ENCODE measurements at places on chromosomes 6 and 20.

DNA sequence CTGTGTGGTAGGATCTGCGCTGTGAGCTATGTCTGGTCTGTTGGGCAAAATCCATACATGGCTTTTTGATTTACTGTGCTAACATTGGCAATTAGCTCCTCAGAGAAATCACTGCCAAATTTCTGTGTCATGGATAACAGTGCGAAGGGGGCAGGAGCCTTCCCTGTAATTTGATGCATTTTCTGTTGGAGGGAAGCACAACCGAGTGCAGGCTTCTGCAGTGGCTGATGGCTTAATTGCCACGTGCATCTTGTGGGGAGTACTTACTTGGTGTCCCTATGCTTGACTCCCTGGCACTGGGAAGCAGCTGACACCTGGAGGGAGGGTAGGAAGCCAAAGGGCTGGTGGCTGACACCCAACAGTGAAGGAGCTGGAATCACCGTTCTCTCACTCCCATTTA lies 99.3 kb upstream of the PROKR2 start:
- DNase-seq, result no peak

DNA sequence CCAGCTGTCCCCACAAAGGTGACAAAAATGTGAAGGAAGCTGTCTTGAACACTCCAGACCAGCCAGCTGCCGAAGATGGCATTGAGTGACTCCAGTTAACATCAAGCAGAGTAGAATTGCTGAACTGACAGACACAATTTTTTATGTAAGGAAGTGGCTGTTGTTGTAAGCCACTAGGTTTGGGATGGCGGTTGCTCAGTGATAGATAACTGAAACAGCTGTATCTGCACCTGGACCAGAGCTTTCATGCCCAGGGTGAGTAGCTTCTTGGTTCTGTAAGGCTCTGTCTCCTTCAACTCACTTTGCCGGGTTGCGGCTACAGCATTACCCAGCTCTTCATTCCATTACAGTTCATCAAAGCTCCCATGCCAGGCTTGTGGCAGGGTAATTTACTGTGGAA lies 49.7 kb upstream of the DDR1 start:
- DNase-seq, result no peak

GRCh38 chr6:72654071-72654621 lies 32.3 kb downstream of the KCNQ5 start:
- DNase-seq, result no peak

DNA sequence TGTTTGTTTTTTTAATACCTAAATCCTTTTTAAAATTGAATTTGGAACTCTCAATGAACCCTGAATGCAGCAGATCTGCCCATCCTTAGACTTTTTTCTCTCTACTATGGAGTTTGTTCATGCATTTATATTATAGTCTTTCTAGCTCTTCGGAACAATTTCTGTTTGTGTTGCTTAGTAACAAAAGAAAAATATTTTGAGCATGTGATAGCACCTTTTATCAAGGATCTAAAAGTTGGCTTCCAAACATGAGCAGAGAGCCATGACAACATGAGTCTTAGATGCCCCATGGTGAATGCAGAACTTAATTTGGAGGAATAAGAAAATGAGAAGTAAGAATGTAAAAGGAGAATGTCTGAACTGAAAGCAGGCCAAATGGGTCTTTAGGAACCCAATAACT lies 133.7 kb downstream of the EDN1 start:
- no peak for DNase-seq

GRCh38 chr6:71556141-71556540 lies 267.5 kb downstream of the OGFRL1 start:
- no peak for DNase-seq

GRCh38 chr20:32112841-32113240 lies 3.3 kb downstream of the TM9SF4 start:
- no peak for DNase-seq

- no peak for DNase-seq
Observed at GRCh38 chr20:2118783-2119182, 17.2 kb downstream of the STK35 start.

DNA sequence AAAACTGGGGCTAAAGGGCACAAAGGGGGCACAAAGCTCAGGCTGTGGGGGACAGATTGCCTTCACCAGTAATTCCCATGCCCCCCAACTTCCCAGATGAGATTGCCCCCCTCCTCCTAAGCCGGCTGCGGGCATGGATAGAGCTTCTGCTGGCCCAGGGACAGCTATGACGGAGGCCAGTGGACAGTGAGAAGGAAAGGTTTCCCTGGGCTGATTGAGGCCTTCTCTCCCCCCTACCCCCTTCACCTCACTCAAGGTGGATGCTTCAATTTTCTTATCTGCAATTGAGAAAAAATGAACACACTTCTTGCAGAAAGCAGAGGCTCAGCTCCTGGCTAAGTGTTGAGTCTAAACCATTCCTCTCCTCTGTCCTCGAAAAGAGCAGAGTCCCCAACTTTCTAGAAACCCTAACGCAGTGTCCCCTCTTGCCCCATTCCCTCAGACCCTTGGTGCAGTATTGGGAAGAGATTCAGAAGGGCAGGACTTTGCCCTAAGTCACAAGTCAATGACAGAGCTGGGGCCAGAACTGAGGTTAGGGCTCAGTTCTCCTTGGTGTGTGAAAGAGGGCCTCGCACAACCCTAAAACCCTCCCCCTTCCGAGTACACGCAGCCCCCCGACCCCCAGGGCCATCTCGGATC lies 808 bp downstream of the SDC4 start:
- DNase-seq, result no peak

DNA sequence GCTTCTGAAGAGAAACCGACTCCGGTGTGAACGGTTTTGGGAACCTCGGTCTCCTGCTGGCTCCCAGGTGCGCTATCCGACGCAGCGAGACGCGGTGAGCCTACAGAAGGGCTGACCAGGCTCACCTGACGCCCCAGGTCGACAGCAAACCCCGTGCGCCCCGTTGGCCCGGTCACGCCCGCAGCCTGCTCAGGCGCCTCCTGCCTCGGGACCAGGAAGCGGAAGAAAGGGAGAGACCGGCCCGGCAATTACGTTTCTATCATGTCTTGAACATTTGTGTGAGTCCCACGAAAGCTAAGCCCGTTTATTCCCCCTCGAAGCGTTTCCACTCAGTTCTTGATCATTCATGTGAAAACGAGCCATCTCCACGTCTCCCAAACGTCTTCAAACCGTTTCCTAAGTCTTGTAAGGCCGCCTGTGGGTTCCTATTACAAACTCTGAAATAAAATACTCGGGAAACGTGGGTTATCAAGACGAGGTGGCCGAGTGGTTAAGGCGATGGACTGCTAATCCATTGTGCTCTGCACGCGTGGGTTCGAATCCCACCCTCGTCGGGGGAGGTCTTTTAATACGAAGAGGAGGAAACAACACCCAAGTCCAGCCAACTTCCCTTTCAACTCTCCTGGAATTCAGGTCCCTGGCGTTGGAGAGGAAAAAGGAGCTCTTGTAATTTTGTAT lies 150.5 kb upstream of the PRSS16 start:
- DNase-seq, result no peak

DNA sequence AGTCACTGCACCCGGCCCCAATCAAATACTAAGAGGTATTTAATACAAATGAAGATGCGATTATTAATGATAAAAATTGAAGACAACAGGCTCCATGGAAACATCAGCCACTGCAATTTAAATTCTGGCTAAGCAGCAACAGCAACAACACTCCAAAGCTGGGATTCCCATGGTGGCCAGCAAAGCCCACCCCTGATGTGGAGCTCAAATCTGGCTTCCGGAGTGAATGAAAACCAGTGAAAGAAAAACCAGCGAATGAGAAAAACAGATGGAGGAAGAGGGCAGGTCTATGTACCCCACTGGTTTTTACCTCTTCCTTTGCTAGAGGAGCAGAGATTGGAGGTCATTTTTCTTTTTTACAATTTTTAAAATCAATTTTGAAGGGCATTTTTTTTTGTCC lies 135.9 kb upstream of the PDE10A start:
- DNase-seq, result no peak

GRCh38 chr6:44064089-44064947 lies 62.9 kb downstream of the MRPL14 start:
- DNase-seq, result no peak

DNA sequence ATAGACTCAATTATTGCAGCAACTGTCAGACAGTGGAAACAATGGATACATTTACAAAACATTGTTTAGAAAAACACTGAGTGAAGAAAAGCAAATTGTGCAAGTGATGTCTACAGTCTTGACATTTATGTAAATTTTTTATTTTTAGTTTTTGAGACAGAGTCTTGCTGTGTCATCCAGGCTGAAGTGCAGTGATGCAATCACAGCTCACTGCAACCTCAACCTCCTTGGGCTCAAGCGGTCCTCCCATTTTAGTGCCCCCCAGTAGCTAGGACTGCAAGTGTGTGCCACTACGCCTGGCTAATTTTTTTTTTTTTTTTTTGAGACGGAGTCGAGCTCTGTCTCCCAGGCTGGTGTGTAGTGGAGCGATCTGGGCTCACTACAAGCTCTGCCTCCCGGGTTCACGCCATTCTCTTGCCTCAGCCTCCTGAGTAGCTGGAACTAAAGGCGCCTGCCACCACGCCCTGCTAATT lies 9.7 kb downstream of the CNBD2 start:
- no peak for DNase-seq

DNA sequence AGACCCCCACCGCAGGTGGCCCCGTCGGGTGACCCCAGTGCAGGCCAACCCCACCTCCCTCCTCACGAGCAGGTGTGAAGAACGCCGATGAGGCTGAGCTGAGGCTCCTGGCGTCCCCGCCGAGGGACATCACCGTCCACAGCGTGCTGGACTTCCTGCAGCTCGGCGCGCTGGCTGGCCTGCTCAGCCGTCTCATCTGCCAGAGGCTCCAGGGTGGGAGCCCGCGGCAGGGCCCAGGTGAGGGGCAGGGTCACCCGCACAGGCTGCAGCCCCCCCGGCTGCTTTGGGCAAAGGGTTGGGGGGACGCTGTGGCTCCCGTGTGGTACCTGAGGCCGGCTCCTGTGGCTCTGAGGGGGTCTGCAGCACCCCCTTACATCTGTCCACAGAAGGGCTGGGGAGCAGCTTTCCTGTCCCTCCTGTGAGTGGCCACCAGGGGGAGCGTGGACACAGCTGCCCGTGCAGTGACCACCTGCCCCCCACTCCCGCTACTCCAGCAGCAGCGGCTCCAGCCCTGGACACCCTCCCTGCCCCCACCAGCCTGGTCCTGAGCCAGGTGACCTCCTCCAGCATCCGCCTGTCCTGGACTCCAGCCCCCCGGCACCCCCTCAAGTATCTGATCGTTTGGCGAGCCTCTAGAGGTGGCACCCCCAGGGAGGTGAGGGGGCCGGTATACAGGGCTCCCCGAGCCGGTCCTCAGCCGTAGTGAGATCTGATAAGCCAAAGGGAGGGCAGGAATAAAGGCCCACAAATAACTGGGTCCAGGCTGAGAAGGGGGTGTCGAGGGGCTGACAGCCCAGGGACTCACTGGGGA lies 16.5 kb downstream of the COL20A1 start:
- peak; percentile 64 for DNase-seq

GRCh38 chr6:392441-393390 lies 1.2 kb downstream of the IRF4 start:
- DNase-seq, result peak; percentile 29

DNA sequence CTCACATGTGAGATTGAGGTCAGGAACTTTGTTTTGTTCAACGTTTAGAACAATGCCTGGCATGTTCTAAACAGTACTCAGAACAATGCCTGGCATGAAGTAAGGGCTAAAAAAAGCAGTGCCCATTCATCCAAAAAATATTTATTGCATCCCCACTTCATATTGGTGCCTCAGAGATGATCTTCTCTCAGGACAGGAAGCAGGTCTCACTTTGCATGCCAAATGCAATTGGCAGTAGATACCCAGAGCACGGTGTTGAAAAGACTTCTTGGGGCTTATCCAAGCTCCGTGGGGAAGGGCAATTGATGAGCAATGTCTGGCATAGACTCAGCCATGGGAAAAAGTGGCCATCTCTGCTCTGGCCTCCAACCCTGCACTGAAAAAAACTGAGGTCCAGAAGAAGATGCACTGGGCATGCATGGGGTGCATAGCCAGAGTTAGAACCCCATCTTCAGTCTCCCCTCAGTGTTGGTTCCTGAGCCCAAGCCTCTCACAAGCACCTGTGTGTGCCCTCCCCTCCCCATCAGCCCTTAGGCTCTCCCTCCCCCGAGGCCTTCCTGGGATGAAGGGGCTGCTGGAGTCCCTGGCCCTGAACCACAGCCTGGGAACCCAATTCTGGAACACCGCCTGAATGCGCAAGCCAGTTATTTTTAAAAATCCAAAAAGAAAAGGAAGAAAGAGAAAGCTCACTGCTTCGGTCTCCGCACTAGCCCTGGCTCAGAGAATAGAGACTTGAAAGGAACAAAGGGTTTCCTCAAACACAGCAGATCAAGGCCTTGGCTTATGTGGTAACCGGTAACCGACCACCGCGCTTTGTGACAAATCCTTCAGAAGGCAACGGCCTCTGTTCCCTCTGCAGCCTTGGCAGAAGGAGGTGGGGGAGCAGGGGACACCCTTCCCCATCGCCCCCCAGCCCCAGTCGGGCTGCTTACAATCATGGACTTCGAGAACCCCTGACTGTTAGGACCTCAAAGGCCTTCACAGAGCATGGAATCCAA lies 78.5 kb upstream of the SIRPA start:
- DNase-seq, result no peak

GRCh38 chr20:48215536-48215935 lies 430.3 kb upstream of the SULF2 start:
- no peak for DNase-seq

- no peak for DNase-seq
Observed at GRCh38 chr6:37357288-37357687, 3.5 kb downstream of the RNF8 start.

- DNase-seq, result no peak
Observed at GRCh38 chr6:44375071-44375470, 12.4 kb upstream of the CDC5L start.

DNA sequence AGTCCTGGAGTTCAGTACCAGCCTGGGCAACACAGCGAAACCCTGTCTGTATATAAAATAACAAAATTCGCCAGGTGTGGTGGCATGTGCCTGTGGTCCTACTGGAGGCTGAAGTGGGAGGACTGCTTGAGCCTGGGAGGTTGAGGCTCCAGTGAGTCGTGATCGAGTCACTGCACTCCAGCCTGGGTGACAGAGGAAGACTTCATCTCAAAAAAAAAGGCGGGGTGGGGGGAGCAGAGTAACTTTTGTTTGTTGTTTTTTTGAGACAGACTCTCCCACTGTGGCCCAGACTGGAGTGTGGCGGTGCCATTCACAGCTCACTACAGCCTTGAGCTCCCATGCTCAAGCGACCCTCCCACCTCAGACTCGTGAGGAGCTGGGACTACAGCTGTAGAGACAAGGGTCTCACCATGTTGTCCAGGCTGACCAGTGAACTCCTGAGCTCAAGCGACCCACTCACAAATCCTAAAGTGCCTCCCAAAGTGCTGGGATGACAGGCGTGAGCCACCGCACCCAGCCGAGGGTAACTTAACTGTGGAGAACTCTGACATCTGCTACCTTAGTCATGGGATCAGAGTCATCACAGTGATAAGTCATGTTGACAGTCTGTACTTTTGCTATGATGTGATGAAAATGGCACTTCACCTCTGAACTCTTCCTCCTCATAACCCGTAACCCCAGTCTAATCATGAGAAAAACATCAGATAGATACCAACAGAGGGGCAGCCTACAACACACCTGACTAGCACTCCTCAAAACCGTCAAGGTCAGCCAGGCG lies 16.5 kb downstream of the PEDS1 start:
- DNase-seq, result no peak

GRCh38 chr6:49401063-49401462 lies 62.0 kb downstream of the MMUT start:
- no peak for DNase-seq

GRCh38 chr6:27809939-27810767 lies 102.0 kb downstream of the OR2B2 start:
- peak; percentile 80 for DNase-seq
